ENCODE measurements at places on chromosomes 5 and 9. TPM values are rescaled to one million over a fixed set of nuclear protein-coding genes. Genes with fewer than 3 reads are reported as not detected.
A peak's percentile ranks its signal among the peaks of the same experiment; 100 is the strongest.

DNA sequence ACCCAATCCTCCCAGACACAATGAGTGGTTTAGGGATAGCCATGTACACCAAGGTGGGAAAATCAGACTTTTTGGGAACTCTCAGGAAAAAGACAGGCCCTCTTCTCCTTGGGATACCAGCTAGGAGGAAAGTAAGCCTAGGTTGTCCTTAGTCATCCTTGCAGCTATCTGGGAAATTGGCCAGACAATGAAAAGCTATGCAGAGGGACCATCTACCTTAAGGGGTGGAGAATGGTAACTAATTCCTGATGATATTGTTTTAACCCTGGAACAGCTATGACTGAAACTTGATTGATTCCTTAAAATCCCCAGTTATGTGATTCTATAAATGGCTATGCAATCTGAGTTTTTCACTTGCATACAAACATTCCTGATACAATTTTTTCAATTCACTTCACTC, 88.9 kb upstream of the BNC2 start:
- H3K36me3 ChIP-seq, result no peaks in the 10 kb centered on the region
- H3K27me3 ChIP-seq, result no peaks in the 10 kb centered on the region
- DNase-seq, result no peak
- no peak overlapping the region for H3K27ac ChIP-seq

- no peak overlapping the region for H3K4me3 ChIP-seq
- H3K27me3 ChIP-seq, result no peaks in the 10 kb centered on the region
- H3K36me3 ChIP-seq, result peaks cover 19% of the 10 kb centered on the region
- H3K4me1 ChIP-seq, result peaks cover 2% of the 10 kb centered on the region
Measured at GRCh38 chr5:10674582-10674981, 86.5 kb downstream of the DAP start.

GRCh38 chr9:72943844-72944462, 8.9 kb downstream of the ALDH1A1 start:
- DNase-seq, result no peak
- H3K27me3 ChIP-seq, result peaks cover 13% of the 10 kb centered on the region
- no peaks in the 10 kb centered on the region for H3K4me1 ChIP-seq
- no peak overlapping the region for H3K27ac ChIP-seq

DNA sequence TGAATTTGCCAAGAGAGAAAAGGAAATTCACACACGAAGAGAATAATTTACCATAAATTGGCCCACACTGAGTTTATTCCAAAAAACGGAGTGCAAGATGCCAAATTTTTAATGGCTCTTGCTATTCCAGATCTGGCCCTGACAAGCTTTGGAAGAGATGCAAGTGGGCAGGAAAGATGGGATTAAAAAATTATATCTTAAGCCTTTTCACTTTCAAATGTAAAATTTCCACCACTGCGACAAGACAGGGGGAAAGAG, 352.4 kb downstream of the GLIS3 start:
- no peaks in the 10 kb centered on the region for H3K36me3 ChIP-seq
- H3K27me3 ChIP-seq, result peaks cover 2% of the 10 kb centered on the region
- no peak overlapping the region for H3K4me3 ChIP-seq
- no peak for DNase-seq

GRCh38 chr5:73514418-73514817, 16.2 kb downstream of the BTF3 start:
- no peak overlapping the region for H3K27ac ChIP-seq
- no peak for DNase-seq
- no peaks in the 10 kb centered on the region for H3K36me3 ChIP-seq
- peaks cover 3% of the 10 kb centered on the region for H3K4me1 ChIP-seq

- H3K27ac ChIP-seq, result no peak overlapping the region
- H3K4me1 ChIP-seq, result peaks cover 2% of the 10 kb centered on the region
- peaks cover 11% of the 10 kb centered on the region for H3K27me3 ChIP-seq
- DNase-seq, result peak; percentile 46
- no peak overlapping the region for H3K4me3 ChIP-seq
Measured at GRCh38 chr9:137878146-137878941, 762 bp downstream of the CACNA1B start.

DNA sequence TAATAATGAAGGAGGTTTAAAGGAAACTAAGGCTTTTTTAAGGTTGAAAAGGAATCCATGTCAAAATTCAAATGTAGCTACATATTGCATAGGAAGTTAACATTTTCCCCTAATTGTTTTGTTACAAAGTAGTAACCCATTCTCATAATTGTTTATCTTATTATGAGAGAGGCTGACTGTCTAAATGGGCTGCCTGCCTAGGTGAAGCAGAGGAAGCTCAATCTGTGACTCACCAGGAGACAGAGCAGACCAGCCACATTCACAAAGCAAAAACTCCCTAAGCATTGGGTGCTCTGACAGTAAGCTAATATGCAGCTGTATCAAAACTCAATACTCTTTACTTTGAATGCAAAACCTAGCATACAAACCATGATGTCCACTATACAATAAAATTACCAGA, 208.5 kb downstream of the ROR2 start:
- no peak for DNase-seq
- no peak overlapping the region for H3K27ac ChIP-seq
- H3K36me3 ChIP-seq, result no peaks in the 10 kb centered on the region
- peaks cover 3% of the 10 kb centered on the region for H3K27me3 ChIP-seq

DNA sequence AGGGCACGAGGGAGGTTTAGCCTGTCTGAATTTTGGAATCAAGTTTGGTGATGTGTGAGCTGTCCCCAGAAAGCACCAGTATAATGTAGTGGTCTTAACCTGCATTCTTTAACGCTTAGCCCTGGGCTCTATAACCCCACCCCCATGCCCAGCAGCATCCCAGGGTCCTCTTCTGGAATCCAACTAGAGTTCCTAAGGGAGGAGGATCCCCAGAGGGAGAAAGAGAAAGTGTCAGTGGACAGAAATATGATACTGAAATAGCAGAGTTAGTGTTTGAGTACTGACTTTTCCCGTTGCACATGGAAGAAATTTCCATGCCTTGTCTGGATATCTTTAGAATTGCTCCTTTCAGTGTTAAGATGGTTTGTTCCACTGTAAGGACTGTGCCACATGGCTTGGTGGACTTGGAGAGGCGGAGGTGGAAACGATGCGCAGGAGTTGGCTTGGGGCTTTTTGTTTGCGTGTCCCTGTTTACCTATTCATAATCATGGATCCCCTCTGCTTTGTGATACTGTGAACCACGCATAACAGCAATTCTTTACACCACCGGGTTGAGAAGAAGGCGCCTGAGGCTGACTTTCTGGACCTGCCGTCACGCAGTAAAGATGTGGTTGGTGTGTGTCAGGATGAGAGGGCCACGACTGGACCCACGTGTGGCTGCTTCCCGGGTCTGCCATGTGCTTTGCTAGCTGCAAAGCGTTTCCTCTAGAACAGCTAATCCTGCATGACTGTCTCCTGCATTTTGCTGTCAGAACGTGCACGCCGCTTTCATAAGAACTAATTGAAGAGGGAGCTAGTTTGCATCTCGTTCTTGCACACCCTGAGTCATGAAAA, 142.3 kb downstream of the SMARCA2 start:
- peaks cover 33% of the 10 kb centered on the region for H3K4me1 ChIP-seq
- peak overlapping the region; percentile 79 for H3K27ac ChIP-seq
- H3K27me3 ChIP-seq, result no peaks in the 10 kb centered on the region
- peaks cover 15% of the 10 kb centered on the region for H3K36me3 ChIP-seq

DNA sequence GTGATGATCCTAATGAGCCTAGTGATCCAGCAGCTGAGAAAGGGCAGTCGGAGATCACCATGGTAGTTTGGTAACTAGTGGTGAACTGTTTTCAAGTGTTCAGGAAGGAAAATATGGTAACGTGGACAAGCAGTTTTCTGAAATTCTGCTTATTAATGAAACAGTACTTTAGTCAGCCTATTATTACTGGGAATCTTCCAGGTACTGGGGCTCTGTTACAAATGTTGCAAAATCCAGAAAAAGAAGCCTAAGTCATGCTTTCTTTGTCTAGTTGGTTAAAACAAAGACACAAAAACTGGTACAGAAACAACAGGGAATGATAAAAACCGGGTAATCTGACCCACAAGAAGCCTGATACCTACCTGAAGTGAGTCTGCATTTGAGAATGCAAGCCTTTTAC, 18.2 kb downstream of the TTC23L start:
- H3K36me3 ChIP-seq, result no peaks in the 10 kb centered on the region
- no peaks in the 10 kb centered on the region for H3K4me1 ChIP-seq
- H3K27me3 ChIP-seq, result peaks cover 2% of the 10 kb centered on the region
- H3K4me3 ChIP-seq, result no peak overlapping the region
- no peak for DNase-seq

GRCh38 chr9:136547508-136548215, 1.8 kb upstream of the NOTCH1 start:
- no peak overlapping the region for H3K27ac ChIP-seq
- DNase-seq, result no peak
- H3K27me3 ChIP-seq, result peaks cover 2% of the 10 kb centered on the region
- H3K36me3 ChIP-seq, result peaks cover 15% of the 10 kb centered on the region

- no peak for DNase-seq
- peaks cover 13% of the 10 kb centered on the region for H3K27me3 ChIP-seq
- no peaks in the 10 kb centered on the region for H3K4me1 ChIP-seq
Measured at GRCh38 chr5:135821061-135821801, 13.2 kb upstream of the SLC25A48 start.

GRCh38 chr5:133914434-133914833, 54.0 kb downstream of the C5orf15 start:
- no peaks in the 10 kb centered on the region for H3K27me3 ChIP-seq
- DNase-seq, result no peak
- no peak overlapping the region for H3K4me3 ChIP-seq
- H3K4me1 ChIP-seq, result no peaks in the 10 kb centered on the region

- no peak for DNase-seq
- no peaks in the 10 kb centered on the region for H3K27me3 ChIP-seq
- no peak overlapping the region for H3K27ac ChIP-seq
- no peak overlapping the region for H3K4me3 ChIP-seq
- no peaks in the 10 kb centered on the region for H3K36me3 ChIP-seq
Measured at GRCh38 chr9:133888048-133888808, 103.9 kb downstream of the VAV2 start.

DNA sequence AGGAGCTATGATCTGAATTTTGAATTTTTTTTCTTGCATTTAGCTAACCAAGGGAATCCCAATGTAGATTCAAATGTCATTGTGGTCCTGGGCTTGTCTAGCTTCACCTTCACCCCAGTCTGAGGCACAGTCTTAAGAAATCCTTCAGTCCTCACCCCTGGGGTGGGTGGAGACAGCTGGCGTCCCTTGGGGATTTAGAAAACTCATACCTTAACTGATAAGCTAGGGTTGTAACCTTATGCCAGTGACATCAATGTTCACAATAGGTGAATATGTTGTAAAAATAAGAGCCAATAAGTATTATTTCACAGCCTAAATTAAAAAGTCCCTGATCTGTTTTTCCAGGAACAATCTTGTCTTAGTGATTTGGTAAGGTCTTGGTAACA, 4.6 kb downstream of the ISOC1 start:
- H3K4me3 ChIP-seq, result no peak overlapping the region
- DNase-seq, result no peak
- no peaks in the 10 kb centered on the region for H3K27me3 ChIP-seq
- peaks cover 30% of the 10 kb centered on the region for H3K4me1 ChIP-seq
- H3K27ac ChIP-seq, result no peak overlapping the region
- no peaks in the 10 kb centered on the region for H3K36me3 ChIP-seq

DNA sequence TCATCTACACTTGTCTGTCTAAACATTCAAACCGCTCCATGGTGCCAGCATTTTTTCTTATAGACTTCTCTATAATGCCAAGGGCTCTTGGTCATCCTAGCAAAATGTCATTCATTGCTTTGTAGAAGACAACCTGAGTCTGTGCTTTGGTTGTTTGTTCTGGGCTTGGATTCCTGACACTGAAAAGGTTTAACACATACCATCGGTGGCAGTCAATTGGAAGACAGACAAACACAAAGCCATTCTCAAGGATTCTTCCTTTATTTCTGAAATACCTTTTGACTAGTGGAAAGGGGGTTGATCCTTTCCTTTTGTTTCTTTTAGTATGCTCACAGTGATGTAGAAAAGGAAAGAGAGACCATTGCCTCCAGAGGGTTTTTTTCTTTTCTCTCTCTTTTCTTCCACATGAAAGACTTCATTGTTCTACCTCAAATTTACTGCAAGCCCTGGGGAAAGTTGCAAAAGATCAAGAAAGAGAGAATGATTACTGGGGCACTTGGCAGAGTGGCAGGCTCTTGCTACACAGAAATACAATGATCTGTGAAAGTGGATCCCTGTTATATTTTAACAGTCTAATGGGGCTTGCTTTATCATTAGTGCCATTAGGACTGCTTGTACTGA, 66.4 kb upstream of the TMC1 start:
- H3K4me1 ChIP-seq, result peaks cover 2% of the 10 kb centered on the region
- H3K4me3 ChIP-seq, result no peak overlapping the region
- no peaks in the 10 kb centered on the region for H3K27me3 ChIP-seq
- DNase-seq, result no peak
- H3K27ac ChIP-seq, result no peak overlapping the region
- no peaks in the 10 kb centered on the region for H3K36me3 ChIP-seq

DNA sequence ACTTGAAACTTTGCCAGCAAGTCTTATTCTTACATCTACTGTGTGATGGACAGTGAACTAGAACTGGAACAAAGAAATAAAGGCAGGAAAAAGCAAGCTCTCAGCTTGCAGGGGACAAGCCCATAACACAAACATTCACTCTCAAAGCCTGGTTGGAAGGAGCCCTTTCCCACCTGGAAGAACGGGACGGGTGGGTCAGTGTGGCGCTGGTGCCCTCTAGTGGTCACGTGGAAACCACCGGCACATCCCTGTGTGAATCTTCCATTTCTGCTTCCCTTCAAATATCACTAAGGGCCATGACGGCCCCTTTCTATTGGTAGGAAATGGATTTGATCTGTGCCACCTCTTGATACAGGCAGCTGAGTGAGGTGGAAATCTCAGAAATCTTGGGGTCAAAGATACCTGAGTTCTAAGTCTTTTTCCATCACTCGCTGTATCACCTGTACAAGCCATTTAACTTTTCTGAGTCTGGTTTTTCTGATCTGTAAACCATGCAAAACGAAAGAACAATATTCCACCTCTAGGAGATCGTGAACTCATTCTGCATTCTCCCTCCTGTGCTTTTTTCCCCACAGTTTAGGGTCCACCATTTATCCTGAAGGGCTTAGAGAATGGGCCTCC, 211.6 kb downstream of the MSX2 start:
- no peak overlapping the region for H3K4me3 ChIP-seq
- no peaks in the 10 kb centered on the region for H3K27me3 ChIP-seq
- H3K4me1 ChIP-seq, result no peaks in the 10 kb centered on the region

DPYSL3 gene
- not detected for total RNA-seq

WHRN gene
- 4.1 TPM for total RNA-seq

NLN gene
- 14.3 TPM for total RNA-seq

STK10 gene
- 294 TPM for total RNA-seq

F2R gene
- total RNA-seq, result 7.5 TPM

MYOT gene
- not detected for total RNA-seq

PCDHA9 gene
- not detected for total RNA-seq

ADGRV1 gene
- total RNA-seq, result not detected

CKMT2 gene
- not detected for total RNA-seq

NTNG2 gene
- 4.8 TPM for total RNA-seq

IL6ST gene
- total RNA-seq, result 37.3 TPM

SLCO6A1 gene
- total RNA-seq, result not detected

CDC37L1 gene
- total RNA-seq, result 8.9 TPM

ANKH gene
- 32.1 TPM for total RNA-seq

SPINK7 gene
- not detected for total RNA-seq

SGCD gene
- not detected for total RNA-seq

FANCG gene
- 136 TPM for total RNA-seq
